ENCODE measurements at places on chromosomes 1 and 21.
A peak's percentile ranks its signal among the peaks of the same experiment; 100 is the strongest.

- DNase-seq, result no peak
Observed at GRCh38 chr1:151644001-151644400, 32.2 kb downstream of the SNX27 start.

DNA sequence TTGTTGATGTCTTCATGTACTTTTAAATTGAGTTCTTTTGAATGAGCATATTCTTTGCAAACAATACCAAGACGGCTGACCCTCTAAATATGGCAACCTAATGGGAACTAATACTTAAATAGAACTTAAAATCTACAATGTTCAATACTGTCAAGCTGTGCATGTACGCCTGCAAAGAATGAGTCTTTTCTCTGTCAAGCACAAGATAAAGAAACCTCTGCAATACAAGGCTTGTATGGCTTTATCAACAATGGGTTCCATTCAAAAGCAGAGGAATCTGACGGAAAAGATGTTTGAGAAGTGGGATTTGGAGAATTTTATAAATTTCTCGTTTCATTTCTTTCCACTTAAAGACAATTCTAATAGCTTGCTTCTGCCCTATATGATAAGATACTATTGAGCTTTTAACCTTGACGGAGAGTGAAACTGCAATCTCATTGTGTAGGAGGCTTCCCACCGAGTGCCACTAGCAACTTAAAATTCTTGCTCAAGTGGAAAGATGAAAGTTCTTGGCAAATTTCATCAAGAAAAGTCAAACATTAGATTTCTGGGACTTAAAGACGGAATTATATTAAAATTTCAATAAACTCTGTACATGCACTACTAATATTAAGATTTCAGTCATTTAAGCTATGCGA is 119.8 kb downstream of the RGS21 start:
- no peak for DNase-seq

DNA sequence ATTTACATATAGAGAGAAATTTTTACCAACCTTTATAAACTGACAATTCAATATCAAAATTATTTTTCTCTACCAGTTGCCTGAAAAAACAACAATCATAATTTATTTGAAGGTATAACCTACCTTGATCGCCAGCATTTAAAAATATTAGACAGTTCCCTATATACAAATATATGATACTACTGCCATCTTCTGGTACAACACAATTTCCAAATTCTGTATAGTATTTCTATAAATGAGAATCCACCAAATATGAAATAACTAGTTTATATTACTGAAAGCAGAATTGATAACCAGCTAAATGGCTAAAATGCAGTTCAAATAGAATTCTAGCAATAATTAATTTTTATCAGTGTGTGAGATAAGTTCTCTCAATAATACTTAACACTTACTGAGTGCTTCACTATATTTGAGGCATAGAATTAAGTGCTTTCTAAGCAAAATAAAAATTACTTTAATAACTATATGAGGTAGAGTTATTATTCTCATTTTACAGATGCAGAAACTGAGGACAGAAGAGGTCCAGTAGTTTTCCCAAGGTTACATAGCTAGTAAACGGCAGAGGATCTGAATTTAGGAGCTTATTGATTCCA is 75.6 kb downstream of the PIGK start:
- no peak for DNase-seq

DNA sequence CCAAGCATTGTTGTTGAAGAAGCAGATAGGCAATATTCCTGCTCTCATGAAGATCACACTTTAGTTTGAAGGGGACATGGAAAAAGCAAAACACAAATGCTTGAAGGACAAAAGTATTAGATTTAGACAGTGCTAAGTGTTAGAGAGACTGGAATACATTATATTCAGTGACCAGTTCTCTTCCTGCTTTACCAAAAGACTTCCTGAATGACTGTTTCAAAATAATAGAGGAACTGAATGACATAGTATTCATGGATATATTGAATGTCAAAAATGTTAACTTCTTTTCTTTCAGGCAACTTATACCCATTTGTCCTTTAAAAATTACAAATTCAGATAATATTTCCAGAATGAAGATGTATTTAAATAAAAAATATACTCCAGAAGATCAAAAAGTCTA is 178.0 kb upstream of the IVNS1ABP start:
- no peak for DNase-seq

DNA sequence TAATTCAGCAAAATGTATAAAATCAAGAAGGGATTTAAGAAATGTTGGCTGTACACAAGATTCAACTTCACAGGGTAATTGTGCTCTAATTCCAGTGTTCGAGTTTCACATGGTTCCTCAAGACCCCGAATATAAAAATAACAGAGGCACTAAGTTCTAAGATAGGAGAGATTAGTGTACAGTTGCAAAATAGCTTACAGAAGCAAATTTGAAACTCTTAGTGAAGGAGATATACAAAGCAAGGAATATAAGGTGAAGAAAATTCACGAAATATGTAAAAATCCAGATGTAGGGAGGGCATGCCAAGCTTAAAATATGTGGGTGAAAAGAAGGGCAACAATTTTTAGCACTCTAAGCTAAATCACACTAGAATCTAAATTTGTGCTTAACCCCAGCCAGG is 29.4 kb downstream of the TOR1AIP2 start:
- no peak for DNase-seq

GRCh38 chr1:77876884-77877283 is 11.5 kb upstream of the NEXN start:
- DNase-seq, result no peak

DNA sequence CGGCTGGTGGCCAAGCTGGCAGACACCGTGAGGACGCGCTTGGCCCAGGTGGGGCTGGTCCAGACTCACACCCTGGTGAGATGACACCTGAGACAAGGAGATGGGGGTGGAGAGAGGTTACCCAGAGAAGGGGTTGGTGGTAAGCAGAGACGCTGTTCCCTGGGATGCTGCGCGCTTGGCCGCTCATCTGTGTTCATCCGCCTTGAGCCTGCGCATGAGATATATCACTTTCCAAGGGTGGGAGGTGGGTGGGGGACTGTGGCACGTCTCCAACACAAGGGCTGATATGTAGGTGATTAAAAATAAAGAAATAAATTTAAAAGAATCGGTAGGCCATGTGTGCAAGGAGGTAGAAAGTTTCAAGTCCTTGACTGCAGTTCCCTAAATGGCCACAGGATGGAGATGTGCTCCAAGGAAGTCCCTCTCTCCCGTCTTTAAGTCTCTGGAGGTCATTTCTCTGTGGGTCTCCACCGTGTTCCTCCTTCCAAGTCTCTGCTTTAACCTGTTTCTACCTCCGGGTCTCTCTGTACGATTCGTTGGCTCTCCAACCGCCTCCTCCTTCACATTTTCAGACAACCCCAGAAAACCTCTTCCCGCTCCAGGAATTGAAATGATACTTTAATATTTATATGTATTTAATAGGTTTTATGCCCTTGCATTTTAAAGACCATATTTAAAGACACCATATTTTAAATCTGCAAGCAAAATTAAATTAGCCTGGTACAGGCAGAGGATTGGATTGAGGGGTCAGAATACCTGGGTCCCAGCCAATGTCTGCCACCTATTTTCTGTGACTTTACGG is 4.5 kb downstream of the TTC24 start:
- peak; percentile 88 for DNase-seq

DNA sequence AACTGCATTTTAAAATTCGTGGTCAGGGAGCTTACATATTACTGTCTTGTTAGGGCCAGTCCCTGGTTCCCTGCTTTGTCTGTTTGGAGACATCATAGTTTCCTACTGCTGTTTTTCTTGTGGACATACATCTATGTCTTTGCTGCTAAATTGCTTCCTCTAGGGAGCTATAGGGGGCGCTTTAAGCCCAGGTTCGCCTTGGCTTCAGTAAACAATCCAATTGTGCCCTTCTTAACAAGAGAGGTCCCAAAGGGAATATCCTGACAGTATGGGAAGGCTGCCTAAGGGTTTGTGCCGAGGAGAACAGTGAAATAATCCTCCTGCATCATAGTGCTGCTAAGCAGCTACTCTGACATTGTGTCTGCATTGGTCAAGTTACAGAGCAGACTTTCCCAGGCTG is 112.5 kb downstream of the USH2A start:
- peak; percentile 9 for DNase-seq

DNA sequence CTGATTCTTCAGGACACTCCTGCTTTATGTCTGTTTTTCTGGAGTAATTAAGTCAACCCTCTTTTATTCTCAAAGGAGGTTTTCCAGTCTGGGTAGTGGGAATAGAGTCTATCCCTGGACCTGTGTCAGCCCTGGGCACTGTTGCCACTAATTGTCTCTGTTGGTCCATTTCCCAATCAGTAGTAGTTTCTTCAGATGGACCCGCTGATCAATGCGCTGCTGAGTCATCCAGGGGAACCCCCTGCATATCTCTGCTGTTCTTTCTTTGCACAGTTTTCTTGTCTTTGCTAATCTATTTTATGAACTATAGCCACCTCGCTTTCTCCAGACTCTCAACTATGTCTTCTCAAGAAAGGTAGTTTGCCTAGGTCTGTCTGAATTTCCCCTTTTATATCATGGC is 82.5 kb downstream of the TNNI3K start:
- no peak for DNase-seq

- no peak for DNase-seq
Observed at GRCh38 chr1:224626042-224626441, 9.9 kb downstream of the CNIH3 start.

DNA sequence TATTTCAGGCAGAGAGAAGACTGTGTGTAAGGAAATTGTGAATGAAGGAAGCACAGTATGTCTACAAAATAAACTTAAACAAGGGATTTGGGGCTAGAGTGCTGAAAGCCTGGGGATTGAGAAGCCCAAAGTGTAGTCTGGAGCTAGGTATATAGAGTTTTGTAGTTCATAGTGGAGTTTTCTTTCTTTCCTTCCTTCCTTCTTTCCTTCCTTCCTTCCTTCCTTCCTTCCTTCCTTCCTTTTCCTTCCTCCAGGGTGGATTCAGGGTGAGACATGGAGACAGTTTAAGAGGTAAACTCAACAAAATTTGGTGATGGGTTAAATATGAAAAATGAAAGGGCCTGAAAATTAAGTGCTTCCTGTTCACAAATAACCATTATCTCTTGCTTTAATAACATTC is 757.8 kb upstream of the CXADR start:
- no peak for DNase-seq

GRCh38 chr1:77532641-77533040 is 149.8 kb downstream of the ZZZ3 start:
- DNase-seq, result no peak

- DNase-seq, result no peak
Observed at GRCh38 chr1:17561561-17561985, 22.1 kb downstream of the ARHGEF10L start.

GRCh38 chr1:86233403-86233802 is 76.8 kb upstream of the COL24A1 start:
- DNase-seq, result no peak

- DNase-seq, result no peak
Observed at GRCh38 chr1:193434319-193434718, 247.9 kb upstream of the B3GALT2 start.

DNA sequence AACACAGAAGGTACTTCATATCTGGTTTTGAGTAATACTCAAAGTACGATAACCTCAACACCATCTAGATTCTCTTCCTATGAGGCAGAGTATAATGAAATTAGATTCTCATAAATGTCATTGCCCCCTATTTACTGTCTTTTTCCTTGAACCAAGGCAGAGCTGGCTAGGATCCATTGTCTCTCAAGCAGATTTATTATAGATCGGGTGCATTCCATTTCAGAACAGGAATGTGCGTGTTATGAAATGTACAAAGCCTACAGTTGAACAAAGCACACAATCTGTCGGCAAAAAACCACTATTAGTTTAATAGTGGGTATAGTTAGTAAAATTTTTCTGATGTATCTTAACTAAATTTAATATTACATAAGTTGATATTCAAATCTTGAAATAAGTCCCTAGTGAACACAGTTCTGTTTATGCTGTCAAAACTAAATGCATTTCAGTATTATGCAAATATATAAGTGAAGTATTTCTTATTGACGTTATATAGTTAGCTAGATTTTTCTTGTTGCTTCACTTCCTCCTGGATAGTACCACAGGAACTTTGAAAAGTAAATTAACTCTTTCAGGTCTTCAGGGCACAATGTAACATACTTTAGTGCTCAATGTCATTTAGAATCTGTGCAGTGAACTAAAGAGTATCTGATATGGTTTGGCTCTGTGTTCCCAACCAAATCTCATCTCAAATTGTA is 92.1 kb downstream of the DDAH1 start:
- DNase-seq, result no peak

DNA sequence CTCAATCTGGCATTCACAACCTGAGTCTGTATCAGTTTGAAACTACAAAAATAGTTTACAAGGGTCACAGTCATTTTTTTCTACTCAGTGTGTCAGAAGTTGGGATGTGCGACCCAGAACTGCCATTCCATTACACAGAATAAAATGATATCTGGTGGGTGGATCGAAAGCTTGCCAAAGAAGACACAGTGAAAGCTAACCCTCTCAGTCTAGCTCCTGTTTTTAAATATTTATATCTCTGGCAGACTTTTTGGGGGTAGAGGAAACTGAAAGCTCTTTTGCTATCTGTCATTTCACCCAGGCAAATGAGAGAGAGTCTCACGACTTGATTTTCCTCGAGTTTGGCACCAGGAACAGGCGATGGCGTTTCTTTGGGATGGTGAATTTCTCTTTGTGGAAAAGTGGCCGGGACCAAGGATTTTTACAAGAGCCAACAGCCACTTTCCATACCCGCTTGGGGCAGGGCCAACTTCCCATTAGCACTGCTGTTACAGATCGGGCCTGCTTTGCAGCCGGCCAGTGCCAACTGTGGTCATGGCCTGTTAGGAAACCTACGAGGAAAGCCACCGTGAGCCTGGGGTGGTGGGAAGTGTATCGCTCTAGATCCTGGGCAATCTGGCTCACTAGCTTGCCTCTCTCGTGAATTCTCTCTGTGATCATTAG is 185.5 kb upstream of the NFIA start:
- DNase-seq, result no peak

DNA sequence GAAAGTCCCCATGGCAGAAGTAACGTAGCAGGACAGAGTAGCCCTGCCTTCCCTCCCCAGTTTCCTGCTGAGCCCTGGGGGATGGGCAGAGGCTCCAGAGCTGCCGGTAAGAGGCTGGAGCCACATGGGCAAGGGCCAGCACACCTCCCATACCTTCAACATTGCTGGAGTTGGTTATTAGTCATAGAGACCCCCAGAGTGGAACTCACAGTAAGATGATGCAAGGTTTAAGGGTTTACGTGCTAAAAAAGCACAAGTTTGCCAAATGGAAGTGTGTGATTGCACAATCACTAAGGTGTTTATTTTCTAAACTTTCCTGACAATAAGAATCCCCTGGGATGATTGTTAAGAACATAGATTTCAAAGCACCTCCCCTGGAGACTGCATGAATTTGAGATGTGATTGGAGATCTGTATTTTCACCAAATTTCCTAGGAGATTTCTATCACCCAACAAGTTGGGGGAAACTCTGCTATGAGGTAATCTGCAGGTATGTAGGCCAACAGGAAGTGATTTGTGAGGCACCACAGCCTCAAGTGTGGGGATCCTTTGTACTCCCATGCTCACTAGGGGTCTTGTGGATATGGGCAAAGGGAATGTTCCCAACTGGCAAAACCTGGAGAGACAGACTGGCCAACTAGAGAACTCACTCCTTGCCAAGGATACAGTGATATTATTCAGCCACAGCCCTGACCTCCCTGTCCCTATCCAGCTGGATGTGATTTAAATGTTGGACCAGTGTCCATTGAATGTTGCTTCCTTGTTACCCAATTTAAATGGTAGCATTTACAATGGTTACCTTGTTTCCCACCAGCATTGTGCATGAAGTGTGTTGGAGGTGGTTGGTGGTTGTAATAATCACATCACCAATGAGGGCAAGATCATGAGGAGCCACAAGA is 37.1 kb upstream of the CSF1 start:
- no peak for DNase-seq

GRCh38 chr1:54500107-54500431 is 48.0 kb upstream of the ACOT11 start:
- DNase-seq, result no peak

Data from GM13976 (cell line).